ENCODE measurements at places on chromosomes 7 and 10.

- H3K4me1 ChIP-seq, result peaks cover 47% of the 10 kb centered on the region
- peak overlapping the region; percentile 94 for H3K27ac ChIP-seq
- DNase-seq, result no peak
- peak overlapping the region; percentile 41 for H3K4me3 ChIP-seq
- no peaks in the 10 kb centered on the region for H3K27me3 ChIP-seq
Observed at GRCh38 chr10:103910442-103911012, 7.5 kb downstream of the STN1 start.

DNA sequence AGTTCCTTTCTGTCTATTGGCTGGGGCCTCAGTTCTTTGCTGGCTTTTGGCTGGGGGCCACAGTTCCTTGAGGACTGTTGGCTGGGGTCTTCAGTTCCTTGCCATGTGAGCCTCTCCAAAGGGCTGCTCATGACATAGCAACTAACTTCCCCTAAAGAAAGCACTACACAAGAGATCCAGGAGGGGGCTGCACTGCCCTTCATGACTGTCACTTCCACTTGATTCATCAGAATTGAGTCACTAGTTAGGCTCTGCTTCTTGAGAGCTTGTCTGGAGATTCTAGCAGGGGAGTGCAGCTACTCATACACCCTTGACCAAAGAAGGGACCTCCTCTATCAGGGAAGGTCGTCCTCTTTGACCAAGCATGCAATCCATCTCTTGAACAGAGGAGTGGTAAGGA, 38.0 kb upstream of the MKX start:
- H3K4me1 ChIP-seq, result no peaks in the 10 kb centered on the region
- no peak overlapping the region for H3K27ac ChIP-seq
- peak; percentile 1 for DNase-seq
- H3K36me3 ChIP-seq, result no peaks in the 10 kb centered on the region
- H3K27me3 ChIP-seq, result peaks cover 18% of the 10 kb centered on the region
- H3K4me3 ChIP-seq, result no peak overlapping the region

DNA sequence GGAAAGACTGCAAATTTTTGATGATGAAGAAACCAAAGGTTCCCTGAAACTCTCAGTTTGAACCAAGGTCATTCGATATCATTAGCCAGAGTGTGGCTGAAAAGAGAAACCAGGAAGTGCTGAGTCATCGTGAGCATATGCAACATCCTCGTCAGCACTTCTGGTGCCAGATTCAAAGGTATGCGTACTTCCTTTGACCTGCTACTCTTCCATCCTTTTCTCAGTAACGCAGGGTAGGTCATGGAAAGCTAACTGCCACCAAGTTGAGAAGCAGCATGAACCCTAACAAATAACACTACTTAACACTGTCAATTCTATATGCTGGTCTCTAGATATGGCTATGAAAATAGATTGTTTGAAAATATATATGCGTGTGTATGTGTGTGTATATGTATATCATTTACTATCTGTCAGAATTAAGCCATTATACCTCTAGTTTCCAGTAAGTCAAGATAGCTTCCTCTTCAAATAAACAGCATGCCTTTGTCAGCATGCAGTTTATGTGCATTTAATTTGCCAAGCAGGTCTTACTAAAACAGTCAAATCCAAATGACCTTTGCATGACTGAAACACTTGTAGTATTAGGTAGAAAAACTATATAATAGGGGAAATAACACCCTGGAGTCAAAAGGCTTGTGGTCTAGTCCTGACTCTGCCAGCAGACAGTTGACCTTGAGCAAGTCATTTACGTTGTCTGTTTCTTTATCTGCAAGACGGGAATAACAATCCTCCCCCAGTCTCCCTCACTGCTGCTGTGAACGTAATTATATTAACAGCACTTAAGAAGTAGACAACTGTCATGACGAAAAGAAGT, 26.4 kb downstream of the CDK6 start:
- peaks cover 10% of the 10 kb centered on the region for H3K4me1 ChIP-seq
- peak overlapping the region; percentile 45 for H3K27ac ChIP-seq
- no peak overlapping the region for H3K4me3 ChIP-seq
- H3K27me3 ChIP-seq, result no peaks in the 10 kb centered on the region

DNA sequence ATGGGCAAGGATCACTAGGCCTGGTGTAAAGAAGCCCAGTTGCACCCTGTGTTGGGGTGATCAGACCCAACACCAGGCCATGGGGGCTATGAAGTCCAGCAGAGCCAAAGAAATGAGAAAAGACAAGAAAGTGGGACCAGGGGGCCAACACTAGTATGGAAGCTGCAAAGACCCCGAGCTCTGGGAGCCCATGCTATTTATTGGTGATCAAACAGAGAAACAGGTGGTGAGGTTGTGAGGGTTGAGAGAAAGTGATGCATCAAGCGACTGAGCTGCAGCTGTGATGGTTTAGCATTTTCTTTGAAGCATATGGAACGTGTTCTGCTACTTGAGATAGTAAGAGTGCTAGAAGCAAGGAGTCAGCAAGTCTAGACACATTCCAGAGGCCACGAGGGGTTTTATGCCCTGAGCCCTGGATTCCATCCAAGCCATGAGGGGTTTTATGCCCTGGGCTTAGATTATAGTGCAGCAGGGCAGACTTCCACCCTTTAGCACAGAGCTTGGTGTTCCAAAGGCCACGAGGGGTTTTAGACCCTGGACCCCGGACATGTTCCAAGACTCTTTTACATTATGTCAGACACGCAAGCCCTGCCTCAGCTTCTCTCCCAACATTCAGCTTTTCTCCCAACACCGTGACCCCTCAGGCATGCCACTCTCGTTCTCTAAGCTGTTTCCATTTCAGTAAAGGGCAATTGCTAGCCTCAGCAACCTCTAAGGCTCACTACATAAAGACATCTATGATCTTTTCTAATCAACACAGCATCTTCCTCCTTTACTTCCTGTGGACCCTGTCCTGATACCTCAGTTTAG, 43.1 kb upstream of the GPAM start:
- no peak overlapping the region for H3K4me3 ChIP-seq
- no peaks in the 10 kb centered on the region for H3K4me1 ChIP-seq
- no peak for DNase-seq
- H3K27me3 ChIP-seq, result no peaks in the 10 kb centered on the region
- H3K36me3 ChIP-seq, result no peaks in the 10 kb centered on the region
- no peak overlapping the region for H3K27ac ChIP-seq

GRCh38 chr10:89207181-89207800, at the start of gene CH25H:
Gene CH25H, minus strand, starts transcription at chr10:89207317. Its CDS starts 25 bp downstream, at chr10:89207292.
- H3K27ac ChIP-seq, result no peak within 1 kb of the TSS
- peaks cover 31% of the 10 kb centered on the region for H3K27me3 ChIP-seq
- H3K4me3 ChIP-seq, result peak within 1 kb of the TSS; percentile 84
- H3K4me1 ChIP-seq, result peaks cover 10% of the 10 kb centered on the region
- peak; percentile 7 for DNase-seq
- H3K36me3 ChIP-seq, result no peaks in the 10 kb centered on the region

DNA sequence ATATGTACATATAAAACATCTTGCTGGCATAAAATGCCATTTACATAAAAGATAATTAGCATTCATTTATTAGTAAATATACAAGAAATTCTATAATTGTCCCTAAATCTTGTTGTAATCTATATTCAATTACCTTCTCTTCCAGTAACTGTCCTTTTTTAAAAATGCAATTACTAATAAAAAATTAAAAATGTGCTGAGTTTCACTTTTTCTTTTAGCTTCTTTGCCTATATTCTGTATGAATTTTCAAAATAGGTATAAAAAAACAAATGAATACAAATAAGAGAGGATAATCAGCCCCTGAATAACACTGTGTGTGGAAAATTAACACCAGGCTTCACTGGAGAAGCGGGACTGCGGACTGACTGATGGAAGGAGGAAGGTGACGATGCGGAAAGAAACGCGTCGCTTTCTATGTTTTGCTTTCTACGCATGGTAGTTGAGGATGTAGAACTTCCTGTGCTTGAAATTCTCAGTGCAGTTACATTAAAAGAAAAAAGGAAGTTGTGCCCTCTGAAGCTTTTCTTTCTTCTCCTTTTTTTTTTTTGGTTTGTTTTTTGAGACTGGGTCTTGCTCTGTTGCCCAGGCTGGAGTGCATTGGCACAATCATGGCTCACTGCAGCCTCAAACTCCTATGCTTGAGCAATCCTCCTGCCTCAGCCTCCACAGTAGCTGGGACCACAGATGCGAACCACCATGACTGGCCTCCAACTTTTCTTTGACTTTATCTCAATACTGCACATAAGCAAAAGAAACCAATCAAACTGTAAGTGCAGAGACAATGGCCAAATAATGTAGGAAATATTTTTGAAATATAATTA, 7.4 kb upstream of the ZMYND11 start:
- no peak for DNase-seq
- H3K27ac ChIP-seq, result peak overlapping the region; percentile 81
- H3K4me1 ChIP-seq, result peaks cover 2% of the 10 kb centered on the region
- H3K27me3 ChIP-seq, result no peaks in the 10 kb centered on the region
- no peaks in the 10 kb centered on the region for H3K36me3 ChIP-seq
- H3K4me3 ChIP-seq, result peak overlapping the region; percentile 55

DNA sequence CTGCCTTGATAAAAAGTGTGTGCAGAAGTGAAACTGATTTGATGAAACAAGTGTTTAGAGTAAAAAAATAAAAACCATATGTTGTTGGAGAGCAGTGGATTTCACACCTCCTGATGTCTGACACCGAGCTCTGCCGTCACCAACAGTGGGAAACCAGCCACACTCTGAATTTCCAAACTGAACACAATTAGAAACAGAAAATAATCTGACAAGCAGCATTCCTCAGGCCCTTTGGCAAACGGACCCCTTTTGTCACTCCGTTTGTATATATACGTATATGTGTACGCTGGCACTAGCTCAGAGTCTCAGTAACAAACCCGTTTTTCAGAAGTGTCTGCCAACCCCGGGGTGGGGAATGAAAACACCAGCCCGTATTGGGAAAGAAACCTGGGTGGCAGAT, 32.4 kb downstream of the TACC2 start:
- no peak overlapping the region for H3K4me3 ChIP-seq
- H3K4me1 ChIP-seq, result no peaks in the 10 kb centered on the region
- DNase-seq, result no peak
- H3K27ac ChIP-seq, result no peak overlapping the region
- no peaks in the 10 kb centered on the region for H3K27me3 ChIP-seq

DNA sequence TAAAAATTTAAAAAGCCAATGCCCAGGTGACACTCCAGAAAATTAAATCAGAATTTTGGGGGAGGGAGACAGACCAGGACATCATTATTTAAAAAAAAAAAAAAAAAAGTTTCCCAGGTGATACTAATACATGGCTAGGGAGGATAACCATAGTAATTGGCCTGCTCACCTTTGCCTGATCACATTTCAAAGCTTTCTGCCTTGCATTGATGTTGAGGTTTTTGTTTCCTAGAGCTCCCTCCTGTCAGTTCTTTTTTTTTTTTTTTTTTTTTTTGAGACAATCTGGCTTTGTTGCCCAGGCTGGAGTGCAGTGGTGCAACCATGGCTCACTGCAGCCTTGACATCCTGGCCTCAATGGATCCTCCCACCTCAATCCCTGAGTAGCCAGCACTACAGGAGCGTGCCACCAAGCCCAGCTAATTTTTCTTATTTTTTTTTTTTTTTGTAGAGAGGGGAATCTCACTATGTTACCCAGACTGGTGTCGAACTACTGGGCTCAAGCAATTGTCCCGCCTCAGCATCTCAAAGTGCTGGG, 38.1 kb downstream of the CPED1 start:
- no peaks in the 10 kb centered on the region for H3K4me1 ChIP-seq
- DNase-seq, result no peak
- H3K27me3 ChIP-seq, result no peaks in the 10 kb centered on the region
- H3K4me3 ChIP-seq, result no peak overlapping the region
- no peaks in the 10 kb centered on the region for H3K36me3 ChIP-seq

GRCh38 chr10:130550952-130551674, 414.9 kb downstream of the GLRX3 start:
- no peak overlapping the region for H3K4me3 ChIP-seq
- DNase-seq, result no peak
- no peaks in the 10 kb centered on the region for H3K4me1 ChIP-seq
- H3K36me3 ChIP-seq, result no peaks in the 10 kb centered on the region
- no peaks in the 10 kb centered on the region for H3K27me3 ChIP-seq

GRCh38 chr7:148664324-148664723, 34.4 kb upstream of the CUL1 start:
- H3K27me3 ChIP-seq, result no peaks in the 10 kb centered on the region
- H3K4me3 ChIP-seq, result no peak overlapping the region
- no peaks in the 10 kb centered on the region for H3K4me1 ChIP-seq
- H3K36me3 ChIP-seq, result no peaks in the 10 kb centered on the region

- no peak for DNase-seq
- H3K27me3 ChIP-seq, result peaks cover 1% of the 10 kb centered on the region
- H3K4me1 ChIP-seq, result peaks cover 15% of the 10 kb centered on the region
- no peak overlapping the region for H3K4me3 ChIP-seq
Observed at GRCh38 chr10:49272251-49273081, 26.5 kb upstream of the C10orf71 start.

- H3K4me1 ChIP-seq, result peaks cover 46% of the 10 kb centered on the region
- peaks cover 3% of the 10 kb centered on the region for H3K36me3 ChIP-seq
- H3K27me3 ChIP-seq, result no peaks in the 10 kb centered on the region
- H3K4me3 ChIP-seq, result no peak overlapping the region
Observed at GRCh38 chr10:102779680-102780526, 36.2 kb downstream of the WBP1L start.

GRCh38 chr7:193481-194251, 1.3 kb downstream of the FAM20C start:
- H3K27me3 ChIP-seq, result peaks cover 72% of the 10 kb centered on the region
- no peak overlapping the region for H3K27ac ChIP-seq
- no peak overlapping the region for H3K4me3 ChIP-seq
- DNase-seq, result no peak
- H3K4me1 ChIP-seq, result no peaks in the 10 kb centered on the region
